Muscle of arm (tissue), 14 donors: ENCODE measurements at places on chromosomes 12 and 14. TPM values are rescaled to one million over a fixed set of nuclear protein-coding genes. Genes with fewer than 3 reads are reported as not detected.

The PTPRB gene
- 9.1 TPM for polyA plus RNA-seq

DNA sequence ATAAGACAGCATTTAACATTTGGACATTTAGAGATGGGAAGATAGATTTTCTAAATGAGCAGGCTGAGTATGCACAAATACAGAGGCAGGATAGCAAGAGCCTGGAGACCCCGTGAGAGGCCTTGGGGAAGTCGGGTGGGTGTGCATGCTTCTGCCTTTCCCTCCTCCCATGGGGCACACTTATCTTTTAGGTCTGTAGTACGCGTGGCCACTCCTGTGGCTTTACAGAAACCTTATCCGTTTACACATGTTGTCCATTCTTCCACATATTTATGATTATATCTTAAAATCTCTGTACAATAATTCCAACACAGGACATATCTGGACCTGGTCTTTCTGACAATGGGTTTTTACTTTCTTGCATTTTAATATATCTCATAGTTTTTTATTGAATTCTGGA, 33.6 kb downstream of the GYS2 start:
- DNase-seq, result no peak

- DNase-seq, result no peak
Measured at GRCh38 chr14:77882098-77882497, 82.2 kb downstream of the ADCK1 start.

DNA sequence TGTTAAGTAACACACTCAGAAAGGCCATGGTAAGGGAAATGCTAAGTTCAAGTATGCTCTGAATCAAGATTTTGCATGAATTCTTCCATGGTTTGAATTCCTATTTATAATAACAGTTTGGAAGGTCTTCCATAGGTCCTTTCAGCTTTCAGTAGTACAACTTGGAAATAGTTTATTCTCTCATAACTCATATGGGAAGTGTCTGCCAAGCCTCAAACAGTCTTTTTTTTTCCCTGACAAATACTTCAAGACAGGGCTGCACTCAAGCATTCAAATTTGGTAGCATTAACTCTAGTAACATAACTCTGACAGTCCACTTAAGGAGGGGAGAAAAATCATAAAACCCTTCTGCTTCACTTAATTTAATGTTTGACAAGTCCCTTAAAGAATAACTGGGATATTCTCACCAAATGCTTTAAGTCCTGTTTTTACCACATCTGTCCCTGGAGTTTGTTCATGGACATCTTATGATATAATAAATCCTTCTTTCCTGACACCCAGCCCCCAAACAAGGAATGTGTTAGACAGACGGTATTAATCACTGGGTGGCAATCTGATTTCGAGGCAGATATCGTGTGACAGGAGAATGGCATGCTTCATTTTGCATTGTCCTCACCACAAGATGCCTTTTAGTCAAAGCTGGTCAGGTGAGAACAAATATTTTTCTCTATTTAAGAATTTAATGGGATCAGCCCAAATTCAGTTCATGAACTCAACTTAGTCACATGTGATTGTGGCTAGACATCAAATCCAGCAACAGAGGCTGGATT, 165.7 kb downstream of the BMP4 start:
- no peak for DNase-seq

The HPD gene
- polyA plus RNA-seq, result 0.28 TPM

The C12orf54 gene
- 0.57 TPM for polyA plus RNA-seq

GRCh38 chr14:58638231-58639197, 752 bp downstream of the DACT1 start:
- peak; percentile 55 for DNase-seq

The KRT5 gene
- polyA plus RNA-seq, result not detected

DNA sequence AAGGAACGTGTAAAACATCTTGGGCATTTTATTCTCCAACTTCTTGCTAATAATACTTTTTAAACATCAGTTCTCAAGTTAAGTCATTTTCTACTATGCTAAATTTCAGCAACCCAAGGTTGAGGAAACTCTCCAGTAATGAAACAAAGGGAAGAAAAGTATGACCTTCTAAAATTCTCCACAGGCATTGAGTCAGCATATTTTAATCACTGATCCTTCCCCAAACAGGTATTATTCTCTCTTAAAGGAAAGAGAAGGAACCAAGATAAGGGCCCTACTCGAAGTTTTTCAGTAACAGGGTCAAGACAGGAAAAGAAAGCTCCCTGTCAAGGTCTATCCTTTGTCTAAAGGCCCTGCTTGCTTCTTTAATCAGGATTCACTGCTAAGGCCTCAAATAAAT, 3.0 kb downstream of the KICS2 start:
- no peak for DNase-seq

- DNase-seq, result no peak
Measured at GRCh38 chr14:99706107-99706900, 22.2 kb downstream of the CYP46A1 start.

- no peak for DNase-seq
Measured at GRCh38 chr12:113022563-113023297, 33.8 kb upstream of the DTX1 start.

- DNase-seq, result no peak
Measured at GRCh38 chr12:119153477-119154434, 25.0 kb upstream of the HSPB8 start.

DNA sequence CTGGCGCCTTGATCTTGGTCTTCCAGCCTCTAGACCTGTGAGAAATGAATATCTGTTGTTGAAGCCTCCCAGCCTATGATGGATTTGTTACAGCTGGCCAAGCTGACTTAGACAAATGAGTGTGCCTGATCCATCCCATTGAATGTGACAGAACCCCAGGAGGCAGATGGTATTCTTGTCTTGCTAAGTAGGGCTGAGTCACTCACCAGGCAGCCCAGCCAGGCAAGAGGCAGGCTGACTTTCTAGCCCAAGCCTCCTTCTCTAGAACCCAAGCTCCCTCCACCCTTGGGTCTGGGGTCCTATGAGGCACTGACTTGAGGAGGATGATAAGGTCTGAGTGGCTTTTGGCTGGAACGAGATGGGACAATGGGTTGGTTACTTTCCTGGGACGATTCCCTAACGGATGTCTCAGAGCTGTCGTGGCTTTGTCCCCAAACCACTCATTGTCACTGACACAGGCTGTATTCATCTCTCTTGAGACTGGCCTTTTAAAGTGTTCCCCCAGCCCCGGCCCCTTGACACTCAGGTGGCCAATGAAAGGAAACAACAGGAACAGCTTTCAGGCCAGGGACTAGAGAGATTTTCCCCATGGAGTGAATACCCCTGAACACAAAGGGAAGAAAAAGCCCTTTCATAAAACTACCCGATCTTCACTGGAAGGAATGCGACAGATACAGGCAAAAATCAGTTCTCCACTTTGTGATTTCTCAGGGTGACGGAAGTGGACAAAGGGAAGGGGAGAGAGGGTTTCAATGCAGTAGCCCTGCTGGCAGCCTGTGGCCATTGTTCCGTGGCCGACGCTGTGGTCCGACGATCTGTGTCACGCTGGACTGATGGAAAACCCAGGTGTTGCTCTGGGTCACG, 264.2 kb downstream of the AACS start:
- no peak for DNase-seq

The KRT77 gene
- polyA plus RNA-seq, result 0.04 TPM

The STRN3 gene
- 42.2 TPM for polyA plus RNA-seq

GRCh38 chr14:101216366-101217079, 313.0 kb upstream of the RTL1 start:
- DNase-seq, result no peak

DNA sequence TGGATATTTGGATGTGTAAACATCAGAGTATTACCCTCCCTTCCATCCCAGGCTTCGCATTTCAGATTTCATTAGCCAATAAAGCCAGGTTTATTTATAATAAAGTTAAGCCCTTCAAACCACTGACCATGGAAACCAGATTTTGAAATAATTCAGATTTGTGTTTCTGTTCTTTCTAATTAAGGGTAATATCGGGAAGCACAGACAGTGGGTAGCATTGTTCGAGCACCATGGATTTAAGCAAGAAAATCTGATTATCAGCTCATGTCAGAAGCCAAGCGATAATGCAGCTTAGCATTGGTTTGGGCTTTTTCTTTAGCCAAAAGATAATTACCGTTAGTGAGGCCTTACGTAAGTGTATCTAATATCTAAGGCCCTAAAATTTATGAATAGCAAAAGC, 116.1 kb downstream of the C12orf42 start:
- DNase-seq, result no peak

- no peak for DNase-seq
Measured at GRCh38 chr12:119372540-119372939, 38.0 kb downstream of the CCDC60 start.

- DNase-seq, result peak; percentile 89
Measured at GRCh38 chr12:6423267-6424007, 21.3 kb upstream of the CD27 start.

DNA sequence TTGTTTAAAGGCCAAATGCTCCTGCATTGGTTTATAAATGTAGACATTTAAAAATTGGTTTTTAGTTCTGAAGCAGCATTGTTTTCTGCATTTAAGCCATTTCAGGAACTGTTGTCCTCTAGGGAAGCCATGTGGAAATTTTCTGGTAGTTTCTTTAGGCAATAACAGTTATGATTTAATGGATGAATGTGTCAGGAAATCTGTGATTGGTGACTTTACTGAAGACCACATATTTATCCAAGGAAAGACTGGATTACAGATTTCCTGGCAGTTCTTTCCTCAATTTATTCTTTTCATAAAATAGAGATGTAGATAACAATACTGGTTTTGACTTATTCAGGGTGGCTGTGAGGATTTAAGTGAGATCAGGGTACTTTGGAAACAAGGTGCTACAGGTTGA, 27.6 kb downstream of the TBC1D15 start:
- no peak for DNase-seq

The KRT78 gene
- polyA plus RNA-seq, result not detected

- no peak for DNase-seq
Measured at GRCh38 chr12:65937806-65938205, 113.5 kb downstream of the HMGA2 start.

DNA sequence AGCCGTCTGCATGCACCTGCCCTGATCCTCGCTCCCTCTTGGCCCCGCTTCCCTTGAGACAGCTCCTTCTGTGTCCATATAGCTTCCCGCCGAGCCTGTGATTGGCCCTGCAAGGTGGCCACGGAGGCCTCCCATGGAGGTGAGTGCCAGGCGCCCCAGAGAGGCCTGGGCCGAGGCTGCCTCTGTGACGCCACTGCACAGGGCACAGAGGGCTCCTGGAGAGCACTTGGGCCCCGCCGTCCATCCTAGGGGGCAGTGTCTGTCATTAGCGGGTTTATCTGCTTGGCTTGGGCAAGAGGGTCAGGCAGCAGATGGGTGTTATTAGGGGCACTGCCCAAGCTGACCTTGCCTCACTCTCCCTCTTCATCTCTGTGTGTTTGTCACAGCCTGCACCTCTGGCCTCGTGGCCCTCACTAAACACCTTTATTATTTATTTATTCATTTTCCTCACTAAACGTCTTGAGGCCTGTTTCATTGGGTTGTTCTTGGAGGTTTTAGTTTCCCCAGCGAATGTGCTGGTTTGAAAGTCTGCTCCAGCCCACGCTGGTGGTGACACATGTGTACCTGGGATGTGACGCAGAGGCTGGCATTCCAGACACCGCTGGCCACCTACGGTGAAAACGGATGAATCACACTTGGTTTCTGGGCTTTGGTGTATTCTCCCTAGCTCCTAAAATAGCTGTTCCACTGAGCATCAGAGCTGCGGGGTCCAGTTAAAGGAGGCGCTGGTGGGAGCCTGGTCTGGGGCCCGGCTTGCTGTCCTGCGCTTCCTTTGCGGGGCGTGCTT, 5.9 kb downstream of the ZFYVE21 start:
- no peak for DNase-seq

The TMEM52B gene
- polyA plus RNA-seq, result 0.26 TPM

DNA sequence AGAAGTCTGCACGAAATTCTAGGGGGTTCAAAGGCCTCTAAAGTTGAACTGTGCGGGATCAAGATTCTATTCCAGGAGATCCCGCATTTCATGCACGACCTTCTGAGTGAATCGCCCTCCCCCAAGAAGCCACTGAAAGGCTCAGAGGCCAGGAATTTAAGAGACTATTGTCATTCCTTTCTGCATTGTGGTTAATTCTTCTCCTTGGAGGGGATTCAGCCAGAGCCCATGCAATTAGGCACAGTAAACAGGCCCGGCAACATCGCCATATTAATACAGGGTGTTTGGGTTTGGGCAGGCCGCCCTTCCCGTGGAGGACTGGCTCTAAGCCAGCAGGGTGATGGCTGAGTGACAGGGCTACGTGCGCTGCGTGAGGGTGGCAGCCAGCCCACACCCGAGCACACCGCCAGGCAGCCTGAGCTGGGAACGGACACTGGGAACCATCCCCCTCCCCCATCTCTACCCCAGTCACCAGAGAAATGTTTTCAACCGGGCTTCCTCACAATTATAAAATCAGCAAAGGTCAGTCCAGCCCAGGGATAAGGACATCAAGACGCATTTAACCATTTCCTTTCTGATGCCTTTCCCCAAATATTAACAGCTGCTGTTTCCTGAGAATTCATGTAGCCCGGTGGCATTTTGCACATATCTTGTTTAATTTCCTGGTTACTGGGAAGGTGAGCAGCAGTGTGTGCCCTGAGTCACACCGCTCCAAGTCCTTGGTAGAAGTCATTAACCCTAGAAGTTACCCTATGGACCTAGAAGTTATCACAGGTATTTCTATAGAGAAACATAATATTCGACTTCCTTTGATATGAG, 12.5 kb downstream of the EGLN3 start:
- DNase-seq, result no peak

The PRR13 gene
- polyA plus RNA-seq, result 197 TPM

DNA sequence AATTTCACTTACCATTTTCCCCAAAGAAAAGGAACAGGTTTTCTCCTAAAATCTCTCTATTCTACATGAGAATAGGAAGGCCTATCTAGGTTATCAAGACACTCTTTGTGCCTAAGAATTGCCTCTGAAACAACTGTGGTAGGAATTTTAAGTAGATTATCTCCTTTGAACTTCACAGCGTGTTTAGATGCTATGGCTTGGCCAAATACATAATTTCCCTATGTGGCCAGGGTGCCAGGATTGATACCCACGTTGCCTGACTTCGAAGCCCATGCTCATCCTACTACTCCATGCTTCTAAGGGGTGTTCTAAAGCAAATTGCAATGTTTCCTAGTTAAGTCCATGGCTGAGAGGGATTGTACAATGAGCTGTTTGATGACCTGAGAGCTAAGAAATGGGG, 241.5 kb upstream of the FBXO33 start:
- DNase-seq, result no peak

DNA sequence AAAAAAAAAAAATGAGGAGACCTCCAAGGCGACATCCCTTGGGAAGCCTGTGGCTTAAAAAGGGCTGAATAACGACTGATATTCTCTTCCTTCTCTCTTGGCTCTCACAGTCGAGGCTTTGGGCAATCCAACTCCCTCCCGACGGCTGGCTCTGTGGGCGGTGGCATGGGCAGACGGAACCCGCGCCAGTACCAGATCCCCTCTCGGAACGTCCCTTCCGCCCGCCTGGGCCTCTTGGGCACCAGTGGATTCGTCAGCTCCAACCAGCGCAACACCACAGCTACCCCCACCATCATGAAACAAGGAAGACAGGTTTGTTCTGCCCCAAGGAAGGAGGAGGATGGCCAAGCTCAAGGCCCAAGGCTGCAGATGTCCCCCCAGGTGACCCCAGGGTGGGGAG, 127.8 kb downstream of the GCH1 start:
- no peak for DNase-seq

DNA sequence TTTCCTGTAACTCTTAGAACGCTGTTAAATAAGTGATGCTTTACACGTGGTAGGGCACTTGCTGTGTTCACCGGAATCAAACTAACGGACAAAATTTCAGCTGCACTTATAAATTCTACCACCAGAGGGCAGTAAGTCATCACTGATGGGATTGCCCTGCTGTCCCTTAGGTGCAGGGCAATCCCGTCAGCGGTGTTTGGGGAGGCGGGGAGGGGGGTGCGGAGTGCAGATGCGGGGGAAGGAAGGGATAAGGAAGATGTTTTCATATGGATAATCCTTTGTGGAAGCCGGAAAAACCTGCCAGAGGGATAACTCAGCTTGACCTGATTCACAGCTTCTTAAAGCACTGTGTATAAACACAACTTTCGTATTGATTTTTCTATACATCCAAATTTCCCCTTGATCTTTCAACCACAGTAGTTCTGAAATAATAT, 21.7 kb upstream of the SLC10A1 start:
- DNase-seq, result peak; percentile 66
